ENCODE measurements at places on chromosomes 1 and 21. TPM values are rescaled to one million over a fixed set of nuclear protein-coding genes. Genes with fewer than 3 reads are reported as not detected.

Gene POU3F1
- total RNA-seq: not detected

Gene SHISA4
- total RNA-seq: 6.9 TPM

Gene CD160
- total RNA-seq: not detected

Gene OVAAL
- total RNA-seq: not detected

Gene RHD
- not detected for total RNA-seq

Gene MYCL
- total RNA-seq: 0.37 TPM

Gene CATSPERE
- total RNA-seq: 1.9 TPM

Gene RGS8
- total RNA-seq: under 0.01 TPM

Gene ZBTB8A
- 9.1 TPM for total RNA-seq

Gene CELA2B
- not detected for total RNA-seq

Gene VWA5B1
- not detected for total RNA-seq

Gene KRTAP13-2
- total RNA-seq: not detected

Gene IPP
- total RNA-seq: 16.2 TPM

Gene FAM163A
- total RNA-seq: not detected

Gene OR2T11
- total RNA-seq: not detected

Gene CELF3
- total RNA-seq: not detected

Gene DHX9
- total RNA-seq: 260 TPM

Gene DDAH1
- 36.4 TPM for total RNA-seq

Gene LCE1A
- not detected for total RNA-seq

Gene PACC1
- total RNA-seq: 19.2 TPM

Gene ADCY10
- under 0.01 TPM for total RNA-seq

Gene ACTN2
- under 0.01 TPM for total RNA-seq

Gene BARHL2
- total RNA-seq: not detected

Gene C1QC
- total RNA-seq: not detected

Gene ZNF593OS
- total RNA-seq: not detected

Gene MAP10
- total RNA-seq: 3.1 TPM

Gene UTS2
- not detected for total RNA-seq

Gene C1orf87
- total RNA-seq: not detected

Gene CA6
- total RNA-seq: not detected

Gene ENAH
- 72.2 TPM for total RNA-seq
